ENCODE measurements at places on chromosomes 3 and 15. TPM values are rescaled to one million over a fixed set of nuclear protein-coding genes. Genes with fewer than 3 reads are reported as not detected.

- no peak for DNase-seq
These were observed 31.9 kb upstream of the IREB2 start for GRCh38 chr15:78406016-78406585.

DNA sequence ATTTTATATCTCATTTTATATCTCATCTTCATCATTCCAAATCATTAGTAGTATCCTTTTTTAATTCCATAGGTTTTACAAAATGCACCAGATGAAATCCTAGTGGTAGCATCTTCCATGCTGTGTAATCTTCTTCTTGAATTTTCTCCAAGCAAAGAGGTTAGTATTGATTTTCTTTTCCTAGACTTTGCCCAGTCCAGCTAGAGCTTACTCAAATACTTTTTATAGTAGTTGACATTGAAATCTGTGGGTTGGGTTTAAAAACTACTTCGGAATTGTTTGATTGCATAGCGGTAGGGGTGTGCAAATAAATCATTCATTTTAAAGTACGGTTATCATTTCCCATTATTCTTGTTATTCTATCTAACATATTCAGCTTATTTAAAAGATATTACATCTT lies 62.6 kb downstream of the NME9 start:
- DNase-seq: no peak

GRCh38 chr3:152302521-152303021 lies 33.8 kb downstream of the MBNL1 start:
- DNase-seq: no peak

DNA sequence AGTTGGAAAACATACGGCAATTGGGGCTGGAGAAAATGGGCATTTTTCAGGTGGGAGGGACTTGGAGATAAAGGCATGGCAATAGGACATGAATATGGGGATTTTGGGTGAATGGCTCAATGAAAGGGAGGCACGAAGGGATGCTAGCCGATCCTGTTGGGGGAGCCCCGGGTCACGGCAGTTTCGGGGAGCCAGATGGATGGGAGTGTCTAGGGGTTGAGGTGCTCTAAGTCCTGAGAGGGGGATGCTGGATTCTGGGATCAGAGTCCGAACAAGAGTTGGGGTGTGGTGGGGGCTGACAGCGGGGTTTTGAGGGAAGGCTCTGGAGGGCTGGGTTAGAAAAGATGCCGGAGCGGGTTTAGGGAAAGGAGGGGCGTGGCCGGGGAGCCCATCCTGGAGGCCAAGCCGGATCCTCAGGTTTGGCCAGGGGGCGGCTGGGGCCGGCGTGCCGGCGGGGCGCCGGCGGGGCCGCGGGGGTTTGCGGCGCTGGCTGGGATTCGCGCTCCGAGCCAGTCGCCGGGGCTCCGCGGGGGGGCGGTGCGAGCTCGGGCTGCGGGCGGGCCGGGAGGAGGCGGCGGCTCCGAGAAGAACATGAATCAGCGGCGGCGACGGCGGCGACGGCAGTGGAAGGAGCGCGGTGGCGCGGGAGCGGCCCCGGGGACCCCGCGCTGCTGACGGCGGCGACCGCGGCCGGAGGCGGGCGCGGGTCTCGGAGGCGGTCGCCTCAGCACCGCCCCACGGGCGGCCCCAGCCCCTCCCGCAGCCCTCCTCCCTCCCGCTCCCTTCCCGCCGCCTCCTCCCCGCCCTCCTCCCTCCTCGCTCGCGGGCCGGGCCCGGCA lies at the start of gene TYRO3:
Gene TYRO3 (plus strand): TSS at position 813 of the 839 bp plus-strand sequence. CDS start 46 bp downstream, outside the sequence.
- DNase-seq: peak; percentile 80

SLC6A20 gene
- total RNA-seq: 0.70 TPM

- peak; percentile 72 for DNase-seq
These were observed 60.4 kb downstream of the ARIH1 start for GRCh38 chr15:72534523-72534922.

DNA sequence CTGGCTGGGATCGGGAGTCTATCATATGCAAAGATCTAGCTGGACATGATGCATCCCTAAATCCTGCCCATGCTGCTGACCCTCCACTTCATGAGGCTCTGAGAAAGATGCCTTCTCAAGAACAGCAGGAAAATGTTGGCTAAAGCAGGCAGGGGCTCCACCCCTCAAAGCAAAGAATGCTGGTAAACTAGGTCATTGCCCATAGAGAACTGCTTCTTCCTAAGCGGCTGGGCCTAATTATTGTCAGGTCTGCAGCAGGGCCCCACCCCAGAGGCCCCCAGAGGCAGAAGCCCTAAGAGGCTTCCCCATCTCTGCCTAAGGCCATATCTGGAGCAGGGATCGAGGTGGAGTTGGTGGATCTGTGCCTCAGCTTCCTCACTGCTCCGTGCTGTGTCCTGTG lies 447.4 kb upstream of the PROK2 start:
- DNase-seq: no peak

DNA sequence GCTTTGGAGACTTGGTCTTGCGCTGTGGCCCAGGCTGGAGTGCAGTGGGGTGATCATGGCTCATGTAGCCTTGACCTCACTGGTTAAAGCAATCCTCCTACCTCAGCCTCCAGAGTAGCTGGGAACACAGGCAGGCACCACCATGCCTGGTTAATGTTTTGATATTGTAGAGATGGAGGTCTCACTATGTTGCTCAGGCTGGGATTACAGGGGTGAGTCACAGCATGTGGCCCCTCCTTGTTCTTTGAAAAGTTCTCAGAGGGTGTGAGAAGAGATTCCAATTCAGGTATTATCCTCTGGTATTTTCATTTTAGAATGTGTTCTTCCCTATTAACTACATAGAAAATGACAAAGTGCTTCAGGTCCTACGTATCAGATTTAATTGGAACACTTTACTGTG lies 51.9 kb upstream of the RPL32 start:
- no peak for DNase-seq

All from natural killer cell (primary cell).